ENCODE measurements at places on chromosomes 6 and 20.

- no peak for DNase-seq
Observed at GRCh38 chr6:2232445-2232844, 13.0 kb downstream of the GMDS start.

GRCh38 chr6:35663447-35664235, 25.1 kb downstream of the FKBP5 start:
- no peak for DNase-seq

DNA sequence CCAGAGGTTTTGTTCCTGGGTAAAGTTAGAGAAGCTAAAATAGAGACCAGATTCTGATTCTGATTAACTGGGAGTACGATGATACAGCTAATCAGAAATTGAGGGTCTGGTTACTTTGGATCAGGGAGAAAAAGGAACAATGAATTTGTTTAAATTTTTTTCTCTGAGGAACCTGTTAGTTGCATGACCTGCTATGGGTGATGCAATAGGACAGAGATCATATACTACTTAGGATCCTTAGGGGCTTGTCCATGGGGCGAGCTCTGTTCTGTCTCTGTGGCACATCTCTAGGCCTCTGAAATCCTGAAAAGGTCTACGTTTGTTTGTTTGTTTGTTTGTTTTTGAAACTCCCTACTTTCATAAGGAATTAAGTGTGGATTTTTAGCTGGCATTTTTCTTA, 166.1 kb upstream of the LAMP5 start:
- DNase-seq = no peak

DNA sequence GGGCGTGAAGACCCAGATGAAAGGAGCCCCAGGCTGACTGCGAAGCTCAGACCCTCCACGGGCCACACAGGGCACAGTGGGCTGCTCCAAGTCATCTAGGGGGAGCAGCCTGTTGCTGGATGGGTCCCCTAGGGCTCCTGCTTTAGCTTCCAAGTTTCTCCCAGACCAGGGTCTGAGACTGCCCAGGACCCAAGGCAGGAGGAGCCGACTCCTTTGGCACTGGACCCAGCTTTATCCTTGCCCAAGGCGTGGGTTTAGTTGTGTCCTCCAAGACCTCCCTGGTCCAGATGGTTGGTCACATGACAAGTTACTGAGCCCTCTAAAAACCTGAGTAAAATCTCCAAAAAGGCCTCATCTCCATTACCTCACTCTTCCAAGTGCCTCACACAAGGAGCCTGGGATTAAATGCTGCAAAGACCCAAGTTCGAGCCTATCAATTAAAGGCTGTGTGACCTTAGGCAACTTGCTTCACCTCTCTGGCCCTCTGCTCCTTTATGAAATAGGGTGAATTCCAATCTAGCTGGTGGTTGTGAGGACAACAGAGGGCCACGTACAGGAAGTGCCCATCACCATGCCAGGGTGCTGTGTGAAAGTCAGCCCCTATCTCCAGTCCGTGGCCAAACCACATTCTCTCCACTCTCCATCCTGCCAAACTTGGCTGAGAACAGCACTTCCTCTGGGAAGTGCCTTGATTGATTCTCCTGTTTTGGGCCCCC, 2.5 kb downstream of the NECAB3 start:
- no peak for DNase-seq

DNA sequence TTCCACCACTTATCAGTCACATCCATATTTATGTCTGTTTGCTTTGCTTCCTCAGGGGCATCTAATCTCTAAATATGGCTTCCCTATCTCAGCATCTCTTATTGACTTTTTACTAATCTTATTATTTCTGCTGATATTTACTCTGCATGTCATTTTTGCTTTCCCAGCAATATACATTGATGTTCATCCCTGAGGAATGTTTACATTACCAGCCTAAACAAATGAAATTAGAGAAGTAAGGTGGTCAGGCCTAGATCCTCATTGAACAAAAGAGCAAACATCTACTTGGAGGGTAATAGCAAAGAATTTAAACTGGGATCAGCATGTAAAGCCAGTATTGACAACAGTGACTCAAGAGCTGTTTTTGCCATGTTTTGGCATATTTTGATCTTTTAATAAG, 546.4 kb downstream of the MMUT start:
- DNase-seq = no peak

DNA sequence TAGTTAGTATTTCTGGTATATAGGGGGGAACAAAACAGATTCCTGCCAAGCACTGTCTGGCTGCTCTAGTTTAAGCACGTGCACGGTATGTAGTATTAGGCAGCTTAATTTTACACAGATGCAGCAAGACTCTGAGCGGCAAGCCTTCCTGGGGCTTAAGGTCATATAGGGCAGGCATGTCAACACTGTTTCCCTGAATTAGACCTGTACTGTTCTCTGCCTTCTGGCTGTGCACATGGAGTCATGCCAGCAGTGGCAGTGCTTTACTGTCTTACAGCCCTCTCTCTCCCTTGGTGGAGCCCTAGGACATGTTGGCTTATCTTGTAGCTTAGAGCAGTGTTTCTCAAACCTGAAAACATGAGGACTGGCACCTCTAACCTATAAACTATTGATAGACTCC, 56.6 kb downstream of the PHF20 start:
- no peak for DNase-seq

- no peak for DNase-seq
Observed at GRCh38 chr6:22366214-22366613, 69.4 kb upstream of the PRL start.

GRCh38 chr6:1724616-1725015, 114.9 kb downstream of the FOXC1 start:
- no peak for DNase-seq

- no peak for DNase-seq
Observed at GRCh38 chr20:50895111-50895830, 36.0 kb downstream of the ADNP start.

GRCh38 chr6:2827142-2827541, 14.5 kb downstream of the SERPINB1 start:
- no peak for DNase-seq

GRCh38 chr6:108596956-108597355, 36.2 kb downstream of the FOXO3 start:
- DNase-seq = no peak

DNA sequence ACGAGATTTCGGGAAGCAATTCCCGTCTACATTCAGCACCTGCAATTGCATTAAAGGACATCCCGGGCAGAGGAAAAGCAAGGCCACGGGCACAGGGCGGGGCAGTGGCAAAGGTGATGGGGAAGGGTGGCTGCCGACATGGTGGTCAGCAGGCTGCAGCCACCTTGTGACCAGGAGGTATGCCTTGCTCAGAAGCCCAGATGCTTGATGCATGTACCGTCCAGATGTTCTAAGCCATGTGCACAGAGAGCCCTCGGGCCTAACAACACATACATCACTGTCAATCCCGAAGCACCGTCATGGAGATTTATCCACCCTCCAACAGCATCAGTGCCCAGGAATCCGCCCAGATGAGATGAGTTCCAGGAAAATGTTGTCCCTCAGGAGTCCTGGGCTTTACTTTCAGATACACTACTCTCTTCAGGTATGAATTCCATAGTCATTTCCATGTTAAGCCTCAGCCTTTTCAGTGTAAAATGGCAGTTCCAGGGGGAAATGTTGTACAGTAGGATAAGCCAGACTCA, 77.8 kb upstream of the FRMD1 start:
- DNase-seq = no peak

GRCh38 chr6:25297039-25297441, 17.9 kb downstream of the CARMIL1 start:
- DNase-seq = no peak

- no peak for DNase-seq
Observed at GRCh38 chr6:70107852-70108629, 194.8 kb downstream of the COL9A1 start.

DNA sequence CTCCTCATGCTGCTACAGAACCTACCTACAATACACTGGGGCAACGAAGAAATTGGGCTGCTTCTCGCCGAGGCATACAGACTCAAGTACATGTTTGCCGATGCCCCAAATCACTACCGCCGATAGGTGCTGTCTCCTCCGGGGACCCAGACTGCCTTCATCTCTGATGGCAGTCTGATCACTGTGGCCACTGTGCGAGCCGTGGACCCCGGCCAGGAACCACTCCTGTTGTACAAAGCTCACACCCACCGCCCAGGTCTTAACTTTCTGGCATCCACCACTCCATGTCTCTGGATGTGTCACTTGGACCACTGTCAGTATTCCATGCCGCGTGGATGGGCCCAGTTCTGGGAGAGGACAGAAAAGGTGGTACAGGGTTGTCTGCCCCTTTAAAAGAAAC, 22.7 kb upstream of the RNF8 start:
- no peak for DNase-seq

GRCh38 chr20:32672982-32673851, 524 bp downstream of the C20orf203 start:
- DNase-seq = no peak

- DNase-seq = no peak
Observed at GRCh38 chr6:105111871-105112270, 67.9 kb downstream of the POPDC3 start.

DNA sequence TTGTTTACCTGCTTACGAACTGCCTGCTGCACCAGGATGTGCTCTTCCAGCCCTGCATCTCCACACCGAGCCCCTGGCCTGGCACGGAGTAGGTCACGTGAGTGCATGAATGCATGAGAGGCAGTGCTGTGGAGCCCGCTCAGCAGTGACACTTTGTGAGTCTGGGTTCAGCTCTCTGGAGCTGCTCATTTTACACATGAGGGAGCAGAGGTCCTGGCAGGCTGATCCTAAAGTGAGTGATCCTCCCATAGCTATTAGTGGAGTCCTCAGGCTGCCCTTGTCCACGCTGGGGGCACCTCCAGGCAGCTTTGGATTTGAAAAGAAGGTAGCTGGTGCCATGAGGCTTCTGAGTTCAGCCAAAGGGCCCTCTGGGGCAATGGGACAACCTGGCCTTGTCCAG, 64.2 kb downstream of the EDN3 start:
- no peak for DNase-seq

GRCh38 chr20:36004045-36004444, 35.7 kb downstream of the CNBD2 start:
- DNase-seq = no peak

GRCh38 chr20:6142348-6142993, 19.6 kb upstream of the FERMT1 start:
- DNase-seq = no peak

DNA sequence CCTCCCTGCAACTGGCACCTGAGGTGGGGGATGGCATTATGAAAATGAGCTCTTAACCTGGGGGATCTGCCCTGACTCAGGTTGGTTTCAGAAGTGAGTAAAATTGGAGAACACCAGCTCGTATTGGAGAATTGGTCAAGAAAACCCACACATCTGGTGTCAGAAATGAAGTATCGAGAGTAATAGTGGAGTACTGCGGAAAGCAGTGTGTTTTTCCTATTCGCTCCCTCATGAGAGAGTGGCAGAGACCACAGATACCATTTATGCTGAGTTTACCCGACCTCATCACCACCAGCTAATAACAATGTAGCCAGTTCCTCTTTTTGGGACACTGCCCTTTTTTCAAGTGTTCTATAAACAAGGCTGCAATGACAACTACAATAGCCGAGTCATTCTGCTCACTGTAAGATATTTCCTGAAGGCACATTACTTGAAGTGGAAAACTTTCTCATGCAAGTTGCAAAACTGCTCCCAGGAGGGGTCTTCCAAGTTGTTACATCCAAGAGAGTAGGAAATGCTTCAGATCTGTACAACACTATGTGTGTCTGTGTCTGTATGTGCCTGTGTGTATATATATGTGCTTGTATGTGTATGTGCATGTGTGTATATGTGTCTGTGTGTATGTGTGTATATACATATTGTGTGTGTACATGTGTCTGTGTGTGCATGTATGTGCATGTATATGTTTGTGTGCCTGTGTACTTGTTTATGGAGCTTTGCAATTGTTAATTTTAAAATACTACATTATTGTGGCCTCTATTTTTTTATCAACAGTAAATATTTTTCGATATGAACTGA, 106.0 kb upstream of the CST7 start:
- DNase-seq = no peak

- DNase-seq = no peak
Observed at GRCh38 chr6:48318670-48319069, 207.7 kb upstream of the PTCHD4 start.

DNA sequence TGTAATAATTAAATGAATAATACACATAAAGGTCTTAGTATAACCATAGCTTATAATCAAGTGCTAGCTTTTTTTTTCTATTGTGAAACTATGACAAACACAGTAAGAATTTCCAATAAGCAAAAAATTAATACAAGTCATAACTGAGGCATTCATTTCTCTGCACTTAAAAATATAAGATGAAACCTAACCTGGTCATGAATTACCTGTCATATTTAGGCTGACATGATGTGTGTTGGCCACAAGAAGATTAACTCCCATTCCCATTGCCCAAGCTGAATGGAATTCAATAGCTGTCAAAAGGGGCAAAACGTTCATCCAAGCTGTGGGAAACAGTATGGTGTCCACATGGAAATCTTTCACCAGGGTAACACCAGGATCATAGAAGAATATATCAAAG, 5.4 kb downstream of the VNN2 start:
- no peak for DNase-seq

All from stimulated activated CD4-positive, alpha-beta T cell treated with anti-CD3 and anti-CD28 coated beads, Interleukin-12 subunit alpha, Interleukin-12 subunit beta, amount 100 ng/mL, for 24 hours (primary cell).